ENCODE measurements at places on chromosomes 4 and X. TPM values are rescaled to one million over a fixed set of nuclear protein-coding genes. Genes with fewer than 3 reads are reported as not detected.

GRCh38 chr4:118834070-118834469 lies 1.9 kb downstream of the SEC24D start:
- no peak for DNase-seq
- H3K36me3 ChIP-seq: peaks cover 44% of the 10 kb centered on the region
- peak overlapping the region; percentile 100 for H3K27ac ChIP-seq

Gene ZDHHC9
- 54.4 TPM for polyA plus RNA-seq

GRCh38 chrX:69068301-69069085 lies 96.8 kb downstream of the PJA1 start:
- no peaks in the 10 kb centered on the region for H3K27me3 ChIP-seq
- no peak overlapping the region for H3K4me3 ChIP-seq
- H3K36me3 ChIP-seq: no peaks in the 10 kb centered on the region

Gene IL21
- polyA plus RNA-seq: not detected

Gene KIT
- polyA plus RNA-seq: 0.93 TPM
